ENCODE measurements at places on chromosomes 2 and 18. TPM values are rescaled to one million over a fixed set of nuclear protein-coding genes. Genes with fewer than 3 reads are reported as not detected.
A peak's percentile ranks its signal among the peaks of the same experiment; 100 is the strongest.

SERPINB10 gene
- polyA plus RNA-seq, result not detected

BOD1L2 gene
- polyA plus RNA-seq, result not detected

GMPPA gene
- polyA plus RNA-seq, result 22.0 TPM

KRTCAP3 gene
- polyA plus RNA-seq, result 14.7 TPM

CNRIP1 gene
- 32.8 TPM for polyA plus RNA-seq

PCARE gene
- not detected for polyA plus RNA-seq

PSMG2 gene
- 121 TPM for polyA plus RNA-seq

KIAA2012 gene
- polyA plus RNA-seq, result 0.42 TPM

DNA sequence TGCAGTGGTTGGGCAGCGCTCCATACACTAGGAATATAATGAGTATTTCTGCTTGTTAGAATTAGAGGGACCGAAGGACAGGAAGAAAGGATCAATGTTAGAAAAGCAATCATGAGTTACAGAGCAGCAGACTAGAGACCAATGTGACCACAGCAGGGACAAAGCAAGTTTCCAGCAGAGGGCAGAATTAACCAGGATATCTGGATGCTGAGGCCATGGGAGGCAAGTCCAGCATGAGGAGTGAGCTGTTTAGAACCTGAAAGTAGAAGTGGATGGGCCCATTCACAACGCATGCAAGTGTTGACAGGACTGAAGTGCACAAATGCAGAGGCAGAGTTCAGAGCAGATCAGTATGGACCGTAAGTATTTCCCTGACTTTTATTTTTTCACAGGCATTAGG lies 910.4 kb upstream of the GYPC start:
- peak; percentile 61 for DNase-seq

DNA sequence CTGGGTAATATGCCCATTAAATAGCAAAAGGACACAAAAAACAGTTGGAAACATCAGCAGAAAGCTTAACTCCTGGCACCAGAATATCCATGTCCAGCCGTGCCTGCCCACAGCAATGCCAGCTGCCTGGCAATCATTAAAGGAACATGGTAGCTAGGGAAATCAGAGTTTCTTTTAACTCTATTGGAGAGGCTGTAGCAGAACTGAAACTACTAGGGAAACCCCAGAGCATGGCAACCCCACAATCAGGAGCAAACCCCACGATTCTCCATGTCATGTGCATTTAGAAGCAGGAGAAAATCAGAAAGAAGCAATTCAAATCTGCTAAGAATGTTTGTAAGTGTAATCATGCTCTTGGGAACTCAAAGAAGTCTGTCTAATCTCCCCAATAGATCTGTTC lies 409.0 kb upstream of the SMIM21 start:
- no peak for DNase-seq

DNA sequence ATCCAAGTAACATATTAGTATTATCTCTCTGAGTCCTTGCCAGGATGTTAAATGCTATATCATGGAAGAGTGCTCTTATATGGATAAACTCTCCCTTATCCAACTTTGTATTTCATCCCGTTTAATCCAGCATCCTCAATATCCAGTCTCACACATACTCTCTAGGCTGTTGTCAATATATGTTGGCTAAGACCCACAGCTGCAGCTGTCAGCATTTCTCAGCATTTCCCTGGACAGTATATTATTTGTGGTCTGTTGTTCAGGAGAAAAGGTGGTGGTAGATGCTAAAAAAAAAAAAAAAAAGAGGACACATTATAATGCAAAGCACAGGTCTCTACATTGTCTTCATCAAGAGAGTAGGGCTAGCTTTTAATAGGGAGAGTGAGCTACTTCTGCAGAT lies 1368.0 kb upstream of the ZEB2 start:
- no peak for DNase-seq

GRCh38 chr2:58032764-58033080 lies 13.9 kb upstream of the VRK2 start:
- DNase-seq, result peak; percentile 87

- no peak for DNase-seq
Observed at GRCh38 chr2:224173210-224173609, 134.1 kb upstream of the SERPINE2 start.

- no peak for DNase-seq
Observed at GRCh38 chr2:224570328-224570993, 14.7 kb downstream of the CUL3 start.

- no peak for DNase-seq
Observed at GRCh38 chr18:79587226-79587741, 92.3 kb upstream of the CTDP1 start.

DNA sequence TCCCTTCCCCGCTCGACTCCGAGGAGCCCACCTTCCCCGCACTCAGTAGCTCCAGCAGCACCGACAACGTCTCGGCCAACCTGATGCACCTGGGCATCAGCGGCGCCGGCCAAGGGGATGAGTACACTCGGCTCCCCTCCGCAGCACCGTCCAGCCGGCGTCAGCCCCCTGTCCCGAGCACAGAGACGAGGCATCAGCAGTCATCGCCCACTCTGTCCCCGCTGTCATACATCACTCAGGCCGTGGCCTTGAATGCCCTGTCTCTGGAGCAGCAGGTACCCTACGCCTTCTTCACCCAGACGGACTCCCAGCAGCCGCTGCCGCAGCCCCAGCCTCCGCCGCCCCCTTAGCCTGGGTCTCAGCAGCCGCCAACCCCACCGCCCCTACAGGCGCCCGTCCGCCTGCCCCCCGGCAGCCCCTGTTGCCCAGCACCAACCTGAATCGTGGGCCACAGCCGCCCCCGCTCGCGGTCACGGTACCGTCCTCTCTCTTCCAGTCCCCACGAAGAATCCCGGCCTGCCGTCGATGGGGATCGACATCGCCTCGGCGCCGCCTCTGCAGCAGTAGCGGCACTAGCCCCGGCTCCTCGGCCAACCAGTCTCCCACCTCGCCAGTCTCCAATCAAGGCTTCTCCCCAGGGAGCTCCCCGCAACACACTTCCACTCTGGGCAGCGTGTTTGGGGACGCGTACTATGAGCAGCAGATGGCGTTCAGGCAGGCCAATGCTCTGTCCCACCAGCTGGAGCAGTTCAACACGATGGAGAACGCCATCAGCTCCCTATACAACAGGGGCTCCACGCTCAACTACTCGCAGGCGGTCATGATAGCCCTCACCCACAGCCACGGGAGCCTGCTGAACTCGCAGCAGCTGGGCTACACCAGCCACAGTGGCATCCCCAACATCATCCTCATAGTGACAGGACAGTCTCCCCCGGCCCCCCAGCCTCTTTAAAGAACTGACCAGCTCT lies 1195.9 kb upstream of the CHAC2 start:
- DNase-seq, result no peak

GRCh38 chr2:143802242-143802641 lies 673.0 kb downstream of the ARHGAP15 start:
- no peak for DNase-seq

DNA sequence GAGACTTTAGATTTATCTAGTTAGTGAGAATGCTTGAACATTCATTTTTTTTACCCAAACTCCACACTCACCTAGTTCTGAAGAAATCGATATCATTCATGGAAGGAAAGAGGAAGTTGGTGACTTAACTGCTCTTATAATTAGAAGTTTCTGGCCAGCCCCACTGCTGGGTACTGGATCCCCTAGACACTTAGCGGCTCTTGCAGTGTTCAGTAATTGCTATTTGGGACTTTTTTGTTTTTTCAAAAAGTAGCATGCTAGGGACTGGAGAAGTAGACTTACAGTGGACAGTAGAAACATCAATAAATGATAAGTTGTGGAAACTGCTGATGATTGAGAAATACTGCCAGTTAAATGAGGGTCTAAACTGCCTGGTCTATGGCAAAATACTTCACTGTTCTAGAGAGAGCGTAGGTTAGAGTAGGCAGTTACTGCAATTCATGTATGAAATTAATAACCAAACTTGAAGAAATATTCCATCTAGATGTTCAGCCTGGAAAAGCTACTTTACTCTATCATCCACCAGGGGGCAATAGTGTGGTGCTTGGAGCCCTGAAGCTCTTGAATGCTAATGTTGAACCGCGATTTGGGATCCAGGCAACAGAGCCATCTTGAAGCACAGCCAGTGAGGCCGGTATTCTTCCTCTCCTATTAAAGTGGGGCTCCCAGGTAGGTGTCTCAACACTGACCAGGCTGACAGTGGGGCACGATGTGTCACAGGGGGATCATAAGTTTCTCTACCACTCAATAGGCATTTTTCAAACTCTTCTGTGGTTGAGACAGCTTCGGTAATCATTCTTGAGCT lies 146.1 kb upstream of the SESTD1 start:
- DNase-seq, result peak; percentile 68

DNA sequence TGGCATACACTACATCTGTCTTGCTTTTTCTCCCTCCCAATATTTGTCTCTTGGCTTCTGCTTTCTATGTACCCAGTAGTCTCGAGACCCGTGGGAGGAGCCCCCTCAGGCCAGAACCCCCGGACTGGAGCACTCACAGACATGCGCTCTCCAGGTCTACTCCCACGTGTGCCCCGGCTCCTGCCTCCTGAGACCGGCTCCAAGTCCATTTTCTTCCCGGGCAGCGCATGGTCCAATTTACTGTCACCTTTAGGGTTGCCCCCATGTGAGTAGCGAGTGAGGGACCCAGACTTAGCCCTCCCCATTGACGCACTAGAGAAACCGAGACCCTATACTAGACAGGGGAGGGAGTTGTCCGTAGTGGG lies 11.8 kb upstream of the TEX51 start:
- DNase-seq, result no peak

GRCh38 chr2:147844697-147845410 lies at the start of gene ACVR2A:
Gene ACVR2A (plus strand): TSS chr2:147845029. CDS start chr2:147845153, 124 bp downstream.
- peak; percentile 67 for DNase-seq

GRCh38 chr18:54389143-54389505 lies 31.4 kb downstream of the C18orf54 start:
- DNase-seq, result no peak

GRCh38 chr18:45167631-45168280 lies 447.5 kb upstream of the SLC14A2 start:
- DNase-seq, result peak; percentile 63

DNA sequence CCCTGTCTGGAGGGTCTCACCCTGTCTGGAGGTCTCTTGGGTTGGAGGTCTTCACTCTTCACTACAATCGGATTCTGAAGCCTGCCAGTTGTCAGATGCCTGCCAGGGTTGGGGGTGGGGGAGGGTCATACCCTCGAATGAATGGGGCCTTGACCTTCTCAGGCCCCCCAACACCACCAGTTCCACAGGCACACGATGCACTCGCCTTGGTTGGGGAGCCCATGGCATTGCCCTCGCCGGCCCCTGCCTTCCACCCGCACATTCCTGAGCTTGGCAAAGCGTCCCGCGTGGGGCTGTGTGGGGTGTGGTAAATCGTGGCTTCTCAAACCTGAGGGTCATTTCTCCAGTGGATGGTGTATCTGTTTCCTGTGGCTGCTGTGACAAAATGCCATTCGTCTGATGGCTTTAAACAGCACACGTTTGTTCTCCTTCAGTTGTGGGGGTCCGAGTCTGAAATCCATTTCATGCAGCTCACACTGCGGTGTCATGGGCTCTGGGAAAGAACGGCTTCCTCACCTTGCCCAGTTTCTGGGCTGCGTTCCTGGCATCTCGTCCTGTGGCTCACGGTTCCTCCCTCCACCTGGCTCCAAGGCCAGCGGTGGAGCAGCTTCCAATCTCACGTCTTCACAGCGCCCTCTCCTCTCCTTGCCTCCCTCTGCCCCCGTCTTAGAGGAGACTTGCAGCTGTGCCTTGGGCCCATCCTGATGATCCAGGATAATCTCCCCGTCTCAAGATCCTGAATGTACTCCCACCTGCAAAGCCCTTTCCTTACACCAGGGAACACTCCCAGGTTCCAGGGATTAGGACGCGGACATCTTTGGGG lies 38.0 kb upstream of the HPCAL1 start:
- DNase-seq, result no peak

DNA sequence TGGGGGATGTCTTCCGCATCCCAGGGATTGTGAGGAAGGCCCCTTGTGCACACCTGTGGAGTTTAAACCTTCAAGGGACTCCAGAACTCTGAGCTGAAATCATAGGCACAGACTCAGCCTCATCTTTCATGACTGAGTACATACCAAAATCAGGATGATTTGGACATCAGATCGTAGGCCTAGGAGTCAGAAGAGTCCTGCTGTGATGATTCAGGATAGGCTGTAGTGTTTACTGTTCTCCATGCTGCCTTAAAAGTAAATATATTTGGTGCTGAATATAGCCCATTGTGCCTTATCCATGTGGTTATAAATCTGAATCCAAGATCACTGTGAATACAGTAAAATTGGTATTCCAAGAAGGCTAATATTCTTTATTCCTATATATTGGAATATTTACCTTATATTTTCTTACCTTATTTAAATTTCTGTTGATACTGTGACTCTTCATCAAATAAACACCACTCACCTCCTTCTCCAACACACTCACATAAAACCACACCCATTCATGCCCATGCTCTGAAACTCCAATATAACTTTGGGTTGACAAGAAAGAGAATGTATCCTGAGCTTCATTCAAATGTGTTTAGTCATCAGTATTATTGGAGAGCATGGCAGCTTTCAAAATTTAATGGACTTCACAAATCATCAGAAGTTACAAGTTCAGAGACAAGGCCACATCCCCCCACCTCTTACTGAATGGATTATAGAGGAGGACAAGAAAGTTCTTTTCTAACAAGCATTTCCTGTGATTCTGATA lies 561.4 kb upstream of the LINC00305 start:
- DNase-seq, result no peak

DNA sequence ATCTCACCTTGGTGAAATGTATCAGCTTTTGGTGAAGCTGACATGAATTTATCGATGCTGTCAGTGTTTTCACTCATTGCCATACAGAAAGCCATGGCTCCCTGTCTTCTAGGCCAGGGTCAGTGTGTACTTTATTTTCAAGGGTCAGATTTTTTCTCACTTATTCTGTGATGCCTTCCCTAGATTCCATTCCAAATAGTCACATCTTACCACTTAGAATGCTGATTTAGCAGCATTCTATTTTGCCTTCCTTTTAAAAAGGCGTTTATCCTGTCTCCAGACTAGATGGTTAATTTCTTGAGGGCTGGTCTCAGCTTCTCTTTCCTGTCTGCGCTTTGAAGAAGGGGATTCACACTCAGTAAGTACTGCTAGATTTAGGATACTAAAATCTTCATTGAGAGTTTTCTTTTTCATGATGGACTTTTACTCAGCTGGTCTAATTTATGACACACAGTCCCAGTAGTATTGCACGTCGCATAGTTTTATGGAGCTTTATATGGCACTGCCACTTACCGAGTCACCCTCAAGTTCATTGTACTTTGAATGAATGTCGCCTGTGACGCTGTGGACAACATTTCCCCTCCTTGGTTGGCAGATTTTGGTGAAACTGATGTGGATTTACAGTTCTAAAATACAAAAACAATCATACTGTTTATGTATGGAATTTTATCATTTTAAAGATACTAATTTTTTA lies 194.0 kb downstream of the ZNF407 start:
- no peak for DNase-seq

GRCh38 chr18:22466608-22467395 lies 49.1 kb upstream of the CTAGE1 start:
- DNase-seq, result no peak

- DNase-seq, result no peak
Observed at GRCh38 chr2:20757405-20758090, 65.4 kb downstream of the LDAH start.

- no peak for DNase-seq
Observed at GRCh38 chr2:64837925-64838641, 151.1 kb upstream of the SLC1A4 start.

DNA sequence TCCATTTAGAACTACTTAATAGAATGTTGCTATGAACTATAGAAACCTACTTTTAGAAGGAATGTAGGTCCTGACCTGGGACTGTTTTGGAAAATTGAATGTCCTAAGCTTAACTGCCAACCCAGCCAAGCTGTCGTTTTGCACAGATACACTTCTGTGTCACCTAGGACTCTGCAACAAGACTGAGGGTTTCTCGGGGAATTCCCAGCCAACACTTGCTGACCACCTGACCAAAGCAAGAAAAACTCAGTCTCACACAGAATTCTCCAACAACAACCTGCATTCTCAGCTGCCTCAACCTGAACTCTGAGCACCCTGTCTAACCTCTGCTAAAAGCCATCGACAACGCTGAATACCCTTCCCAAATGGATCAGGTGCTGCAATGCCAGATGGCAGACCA lies 128.2 kb downstream of the SS18 start:
- DNase-seq, result no peak

Measured in brain (organoid and tissue), 16 donors.